ENCODE measurements at places on chromosomes 5 and 9. TPM values are rescaled to one million over a fixed set of nuclear protein-coding genes. Genes with fewer than 3 reads are reported as not detected.

MLANA gene
- total RNA-seq, result not detected

IL3 gene
- not detected for total RNA-seq

- H3K4me1 ChIP-seq, result no peaks in the 10 kb centered on the region
- H3K27me3 ChIP-seq, result no peaks in the 10 kb centered on the region
- DNase-seq, result no peak
- H3K4me3 ChIP-seq, result no peak overlapping the region
- H3K36me3 ChIP-seq, result no peaks in the 10 kb centered on the region
Measured at GRCh38 chr5:73815631-73816030, 189.6 kb downstream of the ARHGEF28 start.

- no peaks in the 10 kb centered on the region for H3K27me3 ChIP-seq
- no peaks in the 10 kb centered on the region for H3K36me3 ChIP-seq
- DNase-seq, result no peak
- no peak overlapping the region for H3K27ac ChIP-seq
- no peaks in the 10 kb centered on the region for H3K4me1 ChIP-seq
Measured at GRCh38 chr5:169736653-169737052, 99.6 kb downstream of the DOCK2 start.

- H3K27ac ChIP-seq, result no peak overlapping the region
- H3K27me3 ChIP-seq, result no peaks in the 10 kb centered on the region
- H3K4me1 ChIP-seq, result no peaks in the 10 kb centered on the region
- no peaks in the 10 kb centered on the region for H3K36me3 ChIP-seq
- DNase-seq, result no peak
Measured at GRCh38 chr5:98105681-98106080, 667.8 kb upstream of the RGMB start.

All from adrenal gland (tissue), 19 donors.